ENCODE measurements at places on chromosomes 5 and 9. TPM values are rescaled to one million over a fixed set of nuclear protein-coding genes. Genes with fewer than 3 reads are reported as not detected.

DNA sequence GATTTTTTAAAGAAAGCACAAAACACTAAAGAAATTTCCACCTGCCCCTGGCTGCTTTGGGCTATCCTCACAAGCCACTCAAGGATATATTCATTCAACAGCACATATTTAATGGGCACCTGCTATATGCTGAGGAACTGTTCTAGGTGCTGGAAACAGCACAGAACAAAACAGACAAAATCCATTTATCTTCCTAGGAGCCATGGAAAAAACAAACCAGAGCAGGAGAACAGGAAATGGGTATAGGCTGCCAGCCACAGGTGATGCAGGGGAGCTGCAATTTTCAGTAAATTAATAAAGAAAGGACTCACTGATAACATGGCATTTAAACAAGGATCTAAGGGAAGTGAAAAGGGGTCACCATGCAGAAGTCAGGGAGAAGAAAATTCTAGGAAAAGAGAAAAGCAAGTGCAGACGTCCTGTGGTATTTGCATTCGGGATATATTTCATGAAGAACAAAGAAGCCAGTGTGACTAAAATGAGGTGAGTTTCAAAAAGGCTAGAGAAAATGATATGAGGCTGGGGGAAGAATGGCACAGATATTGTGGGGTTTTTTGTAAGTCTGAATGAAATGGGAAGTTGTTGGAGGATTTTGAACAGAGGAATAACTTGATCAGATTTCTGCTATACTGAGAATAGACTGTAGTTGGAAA is 152.2 kb downstream of the ADAMTSL1 start:
- DNase-seq: no peak

DNA sequence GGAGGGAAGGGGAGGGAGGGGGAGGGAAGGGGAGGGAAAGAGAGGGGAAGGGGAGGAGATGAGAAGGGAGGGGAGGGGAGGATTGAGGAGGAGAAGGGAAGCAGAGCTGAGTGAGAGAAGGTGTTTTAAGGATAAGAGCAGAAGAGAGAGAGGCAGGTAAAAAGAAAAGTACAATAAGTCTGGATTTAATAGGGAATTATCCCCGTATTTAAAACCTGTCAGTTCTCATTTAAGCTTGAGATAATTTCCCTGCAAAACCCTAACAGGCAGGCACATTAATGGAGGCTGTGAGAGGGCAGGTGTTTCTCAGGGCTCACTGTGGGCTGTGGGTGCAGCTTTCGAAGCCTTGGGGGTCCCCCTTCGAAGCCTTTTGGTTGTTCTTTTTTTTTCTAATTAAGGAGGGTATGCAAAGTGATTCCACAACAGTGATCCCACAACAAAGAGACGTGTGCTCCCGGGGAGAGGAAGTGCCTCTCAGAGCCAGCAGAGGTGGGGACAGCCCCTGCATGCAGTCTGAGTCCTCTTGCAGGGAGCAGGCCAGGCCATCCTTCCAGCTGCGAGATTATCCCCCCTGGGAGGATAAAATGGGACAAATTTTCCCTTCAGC is 317.9 kb upstream of the IRX1 start:
- no peak for DNase-seq

DNA sequence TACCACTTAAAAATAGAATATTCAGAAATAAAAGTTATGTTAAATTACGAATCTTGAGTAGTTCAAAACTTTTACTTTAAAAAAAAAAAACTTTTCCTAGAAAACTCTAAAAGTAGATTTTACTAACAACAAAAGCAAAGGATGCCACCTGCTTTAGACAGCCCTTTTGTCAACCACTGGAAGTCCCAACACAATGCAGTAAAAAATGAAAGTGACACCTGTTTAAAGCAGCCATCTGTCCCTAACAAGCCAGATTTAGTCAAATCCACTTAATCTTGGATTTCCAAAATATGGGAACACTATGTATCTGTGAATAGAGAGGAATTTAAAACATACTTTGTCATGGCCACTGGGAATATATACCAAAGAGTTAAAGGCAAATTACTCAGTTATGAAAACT is 3.8 kb downstream of the RFX3 start:
- no peak for DNase-seq

- no peak for DNase-seq
These were observed 38.6 kb downstream of the NR4A3 start for GRCh38 chr9:99860266-99860665.

DNA sequence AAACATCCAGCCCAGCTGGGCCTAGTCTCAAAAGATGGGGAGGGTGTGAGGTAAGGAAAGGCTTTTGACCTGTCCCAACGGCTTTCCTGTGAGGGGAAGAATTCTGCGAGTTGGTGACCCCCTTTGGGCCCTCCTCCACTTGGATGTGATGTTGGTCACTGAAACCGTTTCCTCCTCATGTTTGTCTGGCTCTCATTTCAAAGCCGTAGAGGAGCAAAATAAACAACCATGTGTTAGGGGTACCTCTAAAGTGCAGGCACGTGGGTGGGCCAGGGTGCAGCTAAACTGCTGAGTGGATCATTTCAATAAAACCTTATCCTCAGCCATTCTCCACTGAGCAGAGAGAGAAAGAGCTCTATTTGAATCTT is 84.3 kb upstream of the MELK start:
- DNase-seq: no peak

- peak; percentile 21 for DNase-seq
These were observed 31.1 kb downstream of the RASA1 start for GRCh38 chr5:87298692-87299362.

DNA sequence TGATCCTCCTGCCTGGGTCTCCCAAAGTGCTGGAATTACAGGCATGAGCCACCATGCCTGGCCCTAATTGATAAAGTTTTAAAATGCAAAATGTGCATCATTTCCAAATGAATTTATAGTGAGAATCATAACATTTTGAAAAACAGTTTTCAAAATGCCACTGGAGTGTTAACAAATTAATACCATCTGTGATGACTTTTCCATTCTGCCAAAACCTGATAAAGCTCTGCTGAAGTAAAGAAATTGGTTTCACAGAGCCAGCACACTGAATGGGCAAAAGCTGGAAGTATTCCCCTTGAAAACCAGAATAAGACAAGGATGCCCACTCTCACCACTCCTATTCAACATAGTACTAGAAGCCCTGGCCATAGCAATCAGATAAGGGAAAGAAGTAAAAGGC is 89.6 kb downstream of the MUSK start:
- DNase-seq: no peak

DNA sequence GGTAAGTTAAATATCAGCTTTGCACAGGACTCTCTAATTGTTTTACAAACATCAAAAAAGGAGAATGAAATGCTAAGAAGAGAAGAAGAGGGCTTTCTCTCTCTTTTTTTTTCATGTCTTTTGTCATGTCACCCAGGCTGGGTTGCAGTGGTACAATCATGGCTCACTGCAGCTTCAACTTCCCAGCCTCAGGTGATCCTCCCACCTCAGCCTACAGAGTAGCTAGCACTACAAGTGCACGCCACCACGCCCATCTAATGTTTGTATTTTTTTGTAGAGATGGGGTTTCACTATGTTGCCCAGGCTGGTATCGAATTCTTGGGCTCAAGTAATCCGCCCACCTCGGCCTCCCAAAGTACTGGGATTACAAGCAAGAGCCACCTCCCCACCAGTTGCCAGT is 18.6 kb downstream of the SERINC5 start:
- DNase-seq: no peak

- peak; percentile 40 for DNase-seq
These were observed 43.8 kb upstream of the NKD2 start for GRCh38 chr5:964821-965220.

SFXN1 gene
- 54.4 TPM for total RNA-seq

RORB gene
- 5.6 TPM for total RNA-seq

LVRN gene
- 0.64 TPM for total RNA-seq

RNF183 gene
- not detected for total RNA-seq

OTP gene
- not detected for total RNA-seq

FPGS gene
- total RNA-seq: 77.7 TPM

LARP1 gene
- total RNA-seq: 120 TPM

CCDC69 gene
- 3.2 TPM for total RNA-seq

MOB3B gene
- total RNA-seq: 0.43 TPM

Data from fibroblast of villous mesenchyme (primary cell).